ENCODE measurements at places on chromosomes 6 and 20. TPM values are rescaled to one million over a fixed set of nuclear protein-coding genes. Genes with fewer than 3 reads are reported as not detected.
A peak's percentile ranks its signal among the peaks of the same experiment; 100 is the strongest.

- no peaks in the 10 kb centered on the region for H3K27me3 ChIP-seq
- H3K36me3 ChIP-seq, result no peaks in the 10 kb centered on the region
Measured at GRCh38 chr6:55953335-55953734, 77.9 kb upstream of the BMP5 start.

GRCh38 chr6:55897346-55897745 lies 22.0 kb upstream of the BMP5 start:
- no peak overlapping the region for H3K4me3 ChIP-seq
- H3K36me3 ChIP-seq, result no peaks in the 10 kb centered on the region
- no peaks in the 10 kb centered on the region for H3K4me1 ChIP-seq
- H3K27me3 ChIP-seq, result no peaks in the 10 kb centered on the region
- H3K27ac ChIP-seq, result no peak overlapping the region
- DNase-seq, result no peak

- H3K36me3 ChIP-seq, result no peaks in the 10 kb centered on the region
- H3K4me3 ChIP-seq, result no peak overlapping the region
- no peak for DNase-seq
- peaks cover 26% of the 10 kb centered on the region for H3K4me1 ChIP-seq
Measured at GRCh38 chr6:108955329-108955949, 107.2 kb downstream of the ARMC2 start.

- H3K27me3 ChIP-seq, result peaks cover 72% of the 10 kb centered on the region
- no peak overlapping the region for H3K4me3 ChIP-seq
- no peak overlapping the region for H3K27ac ChIP-seq
- H3K36me3 ChIP-seq, result no peaks in the 10 kb centered on the region
- H3K4me1 ChIP-seq, result no peaks in the 10 kb centered on the region
- DNase-seq, result peak; percentile 32
Measured at GRCh38 chr20:2751347-2751877, 49.0 kb downstream of the CPXM1 start.

DNA sequence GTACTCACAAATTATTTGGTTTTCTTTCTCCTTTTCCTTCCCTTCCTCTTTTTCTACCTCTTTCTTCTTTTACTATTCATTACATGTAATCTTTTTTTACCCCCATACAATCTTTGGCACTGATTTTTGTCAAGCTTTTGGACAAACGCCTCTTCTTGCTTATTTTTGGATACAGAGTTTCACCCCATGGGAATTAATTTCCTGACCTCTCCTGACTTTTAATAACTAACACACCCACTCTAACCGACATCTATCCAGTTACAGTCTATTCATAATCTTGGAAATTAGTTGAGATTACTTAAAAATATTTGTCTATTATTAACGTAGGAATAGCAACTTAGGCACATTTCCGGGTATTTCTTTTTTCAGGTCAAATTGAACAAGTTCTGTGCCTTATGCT lies 101.2 kb downstream of the HDGFL1 start:
- no peak overlapping the region for H3K4me3 ChIP-seq
- DNase-seq, result peak; percentile 57
- no peaks in the 10 kb centered on the region for H3K36me3 ChIP-seq
- H3K4me1 ChIP-seq, result no peaks in the 10 kb centered on the region

- no peak overlapping the region for H3K4me3 ChIP-seq
- no peak overlapping the region for H3K27ac ChIP-seq
- H3K36me3 ChIP-seq, result no peaks in the 10 kb centered on the region
- no peaks in the 10 kb centered on the region for H3K27me3 ChIP-seq
- no peaks in the 10 kb centered on the region for H3K4me1 ChIP-seq
- DNase-seq, result no peak
Measured at GRCh38 chr6:167285077-167285770, 5.9 kb upstream of the UNC93A start.

DNA sequence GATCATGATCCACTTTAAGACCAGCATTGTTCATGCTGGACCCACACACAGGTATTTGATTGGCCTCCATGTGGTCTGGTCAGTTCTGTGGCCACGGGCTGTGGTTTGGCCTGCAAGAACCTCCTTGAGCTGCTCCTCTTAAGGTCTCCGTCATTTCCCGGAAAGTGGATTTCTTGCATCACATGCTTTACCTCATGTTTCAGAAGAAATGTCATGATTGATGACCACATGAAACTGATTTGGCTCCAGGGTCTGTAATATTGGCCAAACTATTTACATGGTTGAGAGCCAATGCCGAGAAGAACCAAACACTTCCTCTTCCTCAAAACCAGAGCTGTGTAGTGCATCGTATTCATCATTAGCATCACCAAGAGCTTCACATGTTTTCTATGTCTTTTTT lies 13.2 kb upstream of the RSPH3 start:
- H3K27ac ChIP-seq, result no peak overlapping the region
- no peaks in the 10 kb centered on the region for H3K36me3 ChIP-seq
- H3K4me1 ChIP-seq, result no peaks in the 10 kb centered on the region
- H3K27me3 ChIP-seq, result no peaks in the 10 kb centered on the region
- no peak for DNase-seq

DNA sequence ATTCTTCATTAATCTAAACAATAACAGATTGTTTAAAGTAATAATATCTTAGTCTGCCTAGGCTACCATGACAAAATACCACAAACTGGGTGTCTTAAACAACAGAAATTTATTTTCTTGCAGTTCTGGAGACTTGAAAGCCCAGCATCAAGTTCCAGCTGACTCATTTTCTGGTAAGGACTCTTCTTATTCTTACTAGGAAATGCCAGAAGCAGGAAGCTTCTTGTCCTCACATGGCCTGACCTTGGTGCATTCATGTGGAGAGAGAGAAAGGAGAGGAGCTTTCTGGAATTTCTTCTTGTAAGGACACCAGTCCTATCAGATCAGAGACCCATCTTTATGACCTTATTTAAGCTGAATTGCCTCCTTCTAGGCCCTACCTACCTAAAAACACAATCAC lies 110.5 kb downstream of the ANKRD60 start:
- no peak overlapping the region for H3K4me3 ChIP-seq
- no peaks in the 10 kb centered on the region for H3K4me1 ChIP-seq

DNA sequence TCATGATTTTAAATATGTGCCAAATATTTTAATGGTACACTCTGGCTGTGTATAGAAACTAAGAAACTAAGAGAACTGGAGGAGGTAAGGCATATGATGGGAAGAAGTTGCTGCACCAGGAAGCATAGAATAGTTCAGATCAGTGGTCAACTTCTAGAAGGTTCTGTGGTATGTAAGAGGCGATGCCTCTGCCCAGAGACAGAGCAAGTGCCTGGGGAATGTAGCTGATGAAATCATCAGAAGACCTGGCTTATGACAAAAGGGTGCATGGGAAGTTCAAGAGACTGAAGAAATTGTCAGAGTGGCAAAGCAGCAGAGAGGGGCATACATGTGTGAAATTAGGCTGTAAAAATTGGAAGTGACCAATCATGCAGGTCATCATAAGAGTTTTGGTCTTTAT lies 580.8 kb downstream of the BMP2 start:
- no peaks in the 10 kb centered on the region for H3K4me1 ChIP-seq
- no peak overlapping the region for H3K27ac ChIP-seq
- H3K36me3 ChIP-seq, result no peaks in the 10 kb centered on the region
- DNase-seq, result no peak

GRCh38 chr20:10662661-10663458 lies 10.9 kb downstream of the JAG1 start:
- peaks cover 44% of the 10 kb centered on the region for H3K36me3 ChIP-seq
- no peak overlapping the region for H3K4me3 ChIP-seq
- H3K27me3 ChIP-seq, result no peaks in the 10 kb centered on the region
- peaks cover 9% of the 10 kb centered on the region for H3K4me1 ChIP-seq
- H3K27ac ChIP-seq, result peak overlapping the region; percentile 21
- DNase-seq, result no peak

DNA sequence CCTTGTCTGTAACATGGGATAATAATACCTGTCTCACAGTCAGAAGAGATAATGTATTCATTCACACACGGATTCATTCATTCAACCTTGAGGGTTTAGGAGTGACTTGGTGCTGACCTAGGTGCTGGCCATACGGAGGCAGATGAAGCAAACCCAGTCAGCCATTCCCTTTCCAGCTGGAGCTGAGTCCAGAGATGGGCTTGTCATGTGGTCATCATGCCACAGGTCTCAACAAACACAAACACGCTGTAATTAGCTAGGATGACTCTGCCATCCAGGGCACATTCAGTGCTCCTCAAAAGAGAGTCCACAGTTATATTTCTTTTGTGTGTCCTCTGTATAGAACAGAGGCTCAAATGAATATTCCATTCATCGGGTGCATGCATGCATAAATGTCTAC lies 19.5 kb upstream of the PRELID3B start:
- no peak overlapping the region for H3K4me3 ChIP-seq
- no peaks in the 10 kb centered on the region for H3K36me3 ChIP-seq
- no peaks in the 10 kb centered on the region for H3K4me1 ChIP-seq

DNA sequence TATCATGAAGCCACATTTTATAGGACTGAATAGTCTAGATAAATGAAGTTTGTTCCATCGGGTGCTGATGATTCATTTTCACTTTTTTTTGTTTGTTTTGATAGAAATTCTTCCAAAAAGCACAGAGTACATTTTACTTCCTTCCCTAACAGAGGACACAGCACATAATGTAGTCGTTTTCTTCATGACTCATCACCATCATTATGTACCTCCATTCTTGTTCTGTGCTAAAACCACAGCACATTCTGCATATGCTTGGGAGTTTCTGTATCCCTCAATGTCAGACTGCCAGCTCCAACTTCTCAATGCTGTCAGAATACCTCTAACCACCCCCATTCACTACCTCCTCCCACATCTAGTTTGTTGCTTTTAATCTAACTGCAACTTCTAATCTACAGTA lies 1004.9 kb upstream of the ADGRB3 start:
- no peaks in the 10 kb centered on the region for H3K36me3 ChIP-seq
- no peak overlapping the region for H3K27ac ChIP-seq
- no peak overlapping the region for H3K4me3 ChIP-seq
- no peaks in the 10 kb centered on the region for H3K4me1 ChIP-seq
- no peaks in the 10 kb centered on the region for H3K27me3 ChIP-seq

DNA sequence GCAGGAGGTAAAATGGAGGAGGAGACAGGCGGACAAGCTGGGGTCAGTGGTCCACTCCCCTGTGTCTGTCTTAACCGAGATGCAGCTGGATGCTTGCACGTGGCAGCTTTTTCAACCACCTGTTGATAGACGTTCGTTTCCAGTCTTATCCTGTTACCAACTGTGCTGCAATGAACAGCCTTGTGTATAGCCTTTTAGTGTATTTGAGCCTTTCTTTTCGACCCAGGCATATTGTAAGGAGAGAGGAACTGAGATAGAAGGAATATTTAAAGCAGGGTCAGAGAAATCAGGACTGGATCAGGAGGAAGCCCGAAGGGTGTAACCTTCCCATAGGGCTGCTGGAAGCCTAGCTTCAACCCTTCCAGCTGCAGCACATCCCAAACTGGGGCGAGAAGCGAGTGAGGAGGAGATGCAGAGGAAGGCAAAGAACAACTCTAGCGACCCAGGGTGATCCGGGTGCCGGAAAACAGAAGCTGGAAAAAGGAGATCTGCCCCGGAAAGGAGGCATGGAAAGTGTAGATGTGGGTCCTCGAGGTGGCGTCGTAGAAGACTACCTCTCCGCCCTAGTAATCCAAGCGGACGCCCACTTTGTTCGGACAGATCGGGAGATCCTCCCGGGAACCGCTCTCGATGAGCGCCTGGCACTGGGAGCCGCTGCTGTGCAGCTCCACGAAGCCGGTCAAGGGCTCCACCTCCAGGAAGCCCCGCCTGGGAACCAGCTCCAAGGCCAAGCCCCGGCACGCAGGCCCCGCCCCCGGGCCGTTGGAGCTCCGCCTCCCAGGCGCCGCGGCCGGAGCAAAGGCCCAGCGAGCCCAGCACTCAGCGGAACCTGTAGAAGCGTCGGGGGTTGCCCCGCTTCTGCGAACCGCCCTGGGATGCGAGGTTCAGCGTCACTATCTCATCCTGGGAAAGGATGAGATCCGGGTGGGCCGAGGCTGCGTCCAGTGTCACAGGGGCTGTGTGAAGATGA lies 11.2 kb downstream of the TRIM31 start:
- H3K27me3 ChIP-seq, result peaks cover 64% of the 10 kb centered on the region
- peak overlapping the region; percentile 55 for H3K27ac ChIP-seq
- DNase-seq, result peak; percentile 87
- H3K36me3 ChIP-seq, result no peaks in the 10 kb centered on the region
- H3K4me3 ChIP-seq, result no peak overlapping the region

GRCh38 chr6:12543953-12544352 lies 172.6 kb upstream of the PHACTR1 start:
- no peaks in the 10 kb centered on the region for H3K27me3 ChIP-seq
- no peak overlapping the region for H3K27ac ChIP-seq
- peak; percentile 68 for DNase-seq
- H3K4me1 ChIP-seq, result no peaks in the 10 kb centered on the region
- H3K4me3 ChIP-seq, result no peak overlapping the region
- H3K36me3 ChIP-seq, result no peaks in the 10 kb centered on the region

DNA sequence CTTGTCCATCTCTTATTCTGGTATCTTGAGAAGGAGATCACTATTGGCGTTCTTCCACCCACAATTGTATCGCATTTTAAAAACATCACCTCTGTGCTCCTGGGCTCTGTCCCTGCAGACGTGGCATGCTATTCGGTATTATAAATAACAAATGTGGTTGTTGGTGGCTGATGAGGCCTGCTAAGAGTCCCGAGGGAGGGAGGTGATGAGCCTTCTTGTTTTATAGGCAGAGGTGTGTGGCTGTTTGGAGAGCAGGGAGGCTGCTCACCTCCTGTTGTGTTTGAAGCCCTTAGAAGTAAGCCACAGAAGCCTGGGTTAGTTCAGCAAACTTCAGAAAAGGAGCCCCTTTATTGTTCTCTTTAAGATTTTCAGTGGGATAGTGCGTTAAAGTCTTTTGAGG lies 15.6 kb downstream of the MANBAL start:
- peaks cover 34% of the 10 kb centered on the region for H3K36me3 ChIP-seq
- H3K4me3 ChIP-seq, result no peak overlapping the region
- H3K27me3 ChIP-seq, result no peaks in the 10 kb centered on the region
- no peak overlapping the region for H3K27ac ChIP-seq
- no peak for DNase-seq
- peaks cover 14% of the 10 kb centered on the region for H3K4me1 ChIP-seq

GRCh38 chr6:159462431-159462830 lies 230.6 kb downstream of the SOD2 start:
- H3K4me1 ChIP-seq, result no peaks in the 10 kb centered on the region
- H3K27ac ChIP-seq, result no peak overlapping the region
- H3K36me3 ChIP-seq, result no peaks in the 10 kb centered on the region
- H3K27me3 ChIP-seq, result no peaks in the 10 kb centered on the region
- DNase-seq, result no peak

- H3K36me3 ChIP-seq, result no peaks in the 10 kb centered on the region
- H3K4me1 ChIP-seq, result no peaks in the 10 kb centered on the region
- H3K27ac ChIP-seq, result no peak overlapping the region
- peaks cover 4% of the 10 kb centered on the region for H3K27me3 ChIP-seq
Measured at GRCh38 chr6:125310994-125311649, 9.4 kb upstream of the HDDC2 start.

- no peak for DNase-seq
- H3K27ac ChIP-seq, result peak overlapping the region; percentile 98
- H3K36me3 ChIP-seq, result no peaks in the 10 kb centered on the region
- peaks cover 3% of the 10 kb centered on the region for H3K4me1 ChIP-seq
- no peak overlapping the region for H3K4me3 ChIP-seq
Measured at GRCh38 chr6:35603326-35604202, 85.2 kb downstream of the FKBP5 start.

GRCh38 chr6:56525974-56526789 lies 116.5 kb downstream of the DST start:
- H3K27ac ChIP-seq, result peak overlapping the region; percentile 46
- no peak overlapping the region for H3K4me3 ChIP-seq
- H3K27me3 ChIP-seq, result no peaks in the 10 kb centered on the region
- no peak for DNase-seq

Gene EEF1A2
- total RNA-seq, result 1.9 TPM

Gene PEDS1
- 21.9 TPM for total RNA-seq

Gene TSPO2
- not detected for total RNA-seq

Gene FOXQ1
- total RNA-seq, result 22.9 TPM

Gene BPI
- 1.8 TPM for total RNA-seq

Gene DLL1
- 16.2 TPM for total RNA-seq

Gene DEFB132
- total RNA-seq, result not detected

Gene GLP1R
- 1.3 TPM for total RNA-seq

Gene TRIM40
- total RNA-seq, result 0.20 TPM

Gene PI3
- 90.4 TPM for total RNA-seq

Gene TAGAP
- 7.9 TPM for total RNA-seq

Gene BPIFB3
- total RNA-seq, result not detected
